Glutamatergic neuron (in vitro differentiated cells): ENCODE measurements at places on chromosomes 7 and 10.

DNA sequence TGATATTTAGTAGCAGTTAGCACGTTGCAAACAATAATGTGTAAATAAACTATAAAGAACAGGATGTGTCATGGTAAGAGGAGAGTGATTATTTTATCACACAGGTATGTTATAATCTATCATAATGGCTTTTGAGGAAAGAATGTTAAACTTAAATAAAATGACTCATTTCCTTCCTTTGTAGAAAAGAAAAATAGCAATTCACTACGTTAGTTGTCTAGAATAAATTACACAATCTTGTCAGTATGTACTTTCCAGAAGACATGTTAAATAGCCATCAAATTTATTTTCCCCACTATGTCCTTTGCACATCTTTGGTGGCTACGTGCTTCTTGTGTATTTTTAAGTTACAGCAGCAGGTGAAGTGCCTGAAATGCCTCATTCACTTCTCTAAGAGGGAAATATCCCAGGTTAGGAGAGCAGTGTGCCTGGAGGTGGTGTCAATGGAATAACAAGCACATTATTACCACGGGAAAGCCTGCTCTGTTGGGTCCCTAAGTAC, 133.8 kb downstream of the SEMA3A start:
- no peak for DNase-seq

DNA sequence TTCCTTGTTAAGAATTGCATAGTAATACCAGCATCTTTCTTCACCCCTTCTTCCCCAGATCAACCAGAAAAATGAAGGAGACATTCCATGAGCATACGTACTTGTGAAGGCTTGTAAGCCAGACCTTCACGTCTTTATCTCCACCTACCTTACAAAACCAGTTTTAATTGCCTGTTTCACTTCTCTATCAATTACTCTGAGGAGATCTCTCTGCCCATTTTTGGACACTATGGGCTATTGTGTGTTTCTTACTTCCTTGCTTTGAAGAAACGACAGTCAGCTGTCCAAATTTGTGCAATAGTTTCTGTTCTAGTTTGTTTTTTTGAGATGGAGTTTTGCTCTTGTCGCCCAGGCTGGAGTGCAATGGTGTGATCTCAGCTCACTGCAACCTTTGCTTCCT, 349.7 kb upstream of the MBL2 start:
- DNase-seq: no peak

- no peak for DNase-seq
Observed at GRCh38 chr10:78813998-78814399, 254.8 kb upstream of the ZMIZ1 start.

- no peak for DNase-seq
Observed at GRCh38 chr10:86199041-86199440, 167.6 kb downstream of the GRID1 start.

GRCh38 chr7:130141161-130141883, 63.9 kb downstream of the TMEM209 start:
- peak; percentile 84 for DNase-seq

DNA sequence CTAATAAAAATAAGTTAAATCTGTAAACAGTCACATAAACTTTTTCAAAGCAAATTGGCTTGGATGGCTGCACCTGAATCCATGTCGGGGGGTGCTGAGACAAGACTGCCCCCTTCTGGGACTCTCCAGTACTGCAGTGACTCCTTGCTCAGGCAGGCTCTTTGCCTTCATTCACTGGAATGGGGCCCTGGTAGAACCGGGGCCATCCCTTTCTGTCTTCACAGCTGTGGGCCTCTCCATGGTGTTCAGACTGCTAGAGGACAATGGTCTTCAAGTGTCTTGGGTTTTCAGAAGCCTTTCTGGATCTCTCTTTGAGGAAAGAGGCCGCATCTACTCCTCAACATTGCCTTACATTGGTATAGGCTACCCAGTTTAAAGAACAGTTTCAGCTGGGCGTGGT, 16.1 kb upstream of the IMPDH1 start:
- DNase-seq: peak; percentile 83

- no peak for DNase-seq
Observed at GRCh38 chr7:127390817-127391590, 1.5 kb downstream of the ZNF800 start.

DNA sequence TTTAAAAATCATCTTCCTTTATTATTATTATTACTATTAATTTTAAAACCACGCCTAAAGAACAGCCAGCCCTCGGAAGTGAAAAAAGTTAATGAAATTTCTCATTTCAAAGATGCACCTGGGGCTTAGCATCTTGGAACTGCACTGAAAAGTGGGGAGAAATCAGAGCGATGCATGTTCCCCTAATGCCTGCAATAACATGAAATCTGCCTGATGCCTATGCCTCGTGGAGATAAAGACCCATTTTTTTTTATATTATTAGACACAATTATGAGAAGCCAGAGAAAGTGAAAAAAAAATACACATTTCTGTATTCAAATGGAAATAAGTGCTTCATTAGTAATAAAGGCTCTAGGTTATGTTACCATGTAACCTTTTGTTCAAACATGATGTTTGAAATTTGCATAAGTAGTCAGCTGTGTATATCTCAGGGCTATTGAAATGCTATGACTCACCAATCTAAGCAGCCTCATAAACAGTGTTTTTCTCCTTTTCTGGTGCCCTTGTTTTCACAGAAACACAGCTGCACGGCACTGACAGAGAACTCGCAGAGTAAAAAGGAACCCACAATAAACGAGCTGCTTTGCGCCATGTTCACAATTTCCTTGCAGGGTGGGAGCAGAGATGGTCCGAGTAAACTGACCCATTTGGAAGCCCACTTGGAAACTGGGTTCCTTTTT, 175.8 kb upstream of the PRKCQ start:
- DNase-seq: no peak

- peak; percentile 76 for DNase-seq
Observed at GRCh38 chr7:100629117-100629716, 12.1 kb downstream of the TFR2 start.

DNA sequence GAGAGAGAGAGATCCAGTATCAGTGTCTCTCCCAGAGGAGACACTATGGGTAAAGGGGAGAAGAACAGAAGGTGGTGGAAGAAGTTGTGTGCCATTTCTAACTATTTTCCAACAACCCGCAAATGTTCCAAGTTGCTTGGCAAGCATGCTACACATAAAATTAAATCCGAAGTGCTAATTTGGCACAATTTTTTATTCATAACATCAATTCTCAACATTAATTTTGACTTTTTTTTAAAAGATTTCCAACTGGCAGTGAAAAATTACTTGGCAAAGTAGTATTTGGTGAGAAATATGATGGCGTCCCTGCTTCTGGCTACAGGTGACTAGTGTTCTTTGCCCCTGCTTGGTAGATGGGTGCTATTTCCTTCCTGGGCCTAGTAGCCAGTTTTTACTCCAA, 622.0 kb downstream of the SORCS1 start:
- DNase-seq: no peak

DNA sequence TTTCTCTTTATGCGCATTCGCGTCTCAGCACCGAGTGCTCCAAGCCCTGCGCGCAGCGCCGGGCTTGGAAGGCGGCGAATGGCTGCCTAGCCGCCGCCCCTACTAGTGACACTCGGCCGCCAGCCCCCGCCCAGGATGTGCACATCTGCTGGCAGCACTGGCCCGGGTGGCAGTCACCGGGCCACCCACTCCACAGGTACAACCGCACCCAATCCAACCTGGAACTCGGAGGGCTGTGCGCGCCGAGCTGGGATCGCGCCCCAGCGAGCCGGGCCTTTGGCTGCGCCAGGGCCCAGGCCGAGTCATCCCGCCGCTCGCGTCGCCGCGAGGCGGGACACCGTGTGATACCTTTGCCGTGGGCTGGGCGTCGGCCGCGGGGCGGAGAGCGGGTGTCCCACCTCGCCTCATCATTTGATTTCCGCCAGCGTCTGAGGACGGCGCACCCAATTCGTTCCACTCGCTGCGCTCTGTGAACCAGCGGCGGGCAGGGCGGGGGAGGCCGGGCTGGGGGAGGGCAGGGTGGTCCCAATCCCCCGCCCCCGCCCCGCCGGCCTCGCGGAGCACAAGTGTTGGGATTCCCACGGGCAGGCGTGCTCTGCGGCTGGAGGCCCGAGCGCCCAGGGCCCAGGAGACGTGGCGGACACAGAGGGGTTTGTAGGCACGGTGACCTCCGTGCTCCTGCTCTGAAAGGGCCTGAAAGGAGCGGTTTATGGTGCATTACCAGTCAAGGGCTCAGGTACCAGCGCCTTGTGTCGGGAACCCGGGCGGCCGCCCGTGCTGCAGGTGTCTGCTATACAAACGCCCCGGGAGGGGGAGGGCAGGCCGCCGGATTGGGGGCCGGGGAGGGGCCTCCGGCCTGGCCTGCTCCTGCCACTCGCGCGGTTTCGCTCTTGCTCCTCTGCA, 17.8 kb upstream of the PTF1A start:
- DNase-seq: peak; percentile 31

- DNase-seq: no peak
Observed at GRCh38 chr10:29873941-29874484, 185.4 kb downstream of the JCAD start.

DNA sequence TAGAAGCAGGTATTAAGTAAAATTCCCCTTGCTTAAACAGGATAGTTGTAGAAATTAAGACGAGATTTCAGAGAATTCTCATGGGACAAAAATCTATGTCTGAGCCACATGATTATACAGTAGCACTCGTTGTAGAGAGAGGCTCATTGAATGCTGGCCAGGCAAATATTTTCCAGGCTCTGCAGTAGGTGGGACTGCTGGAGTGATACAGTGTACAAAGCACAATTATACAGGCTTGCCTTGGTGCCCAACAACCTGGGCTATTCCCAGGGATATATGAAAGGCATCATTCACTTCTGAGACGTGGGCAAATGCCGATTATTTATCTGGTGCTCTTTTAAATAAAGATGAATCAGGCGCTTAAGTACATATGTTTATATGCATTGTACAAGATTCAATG, 380.6 kb downstream of the PHTF2 start:
- no peak for DNase-seq
